Epithelial cell of alveolus of lung (primary cell): ENCODE measurements at places on chromosomes 13 and 19. TPM values are rescaled to one million over a fixed set of nuclear protein-coding genes. Genes with fewer than 3 reads are reported as not detected.

The HCN2 gene
- total RNA-seq, result 1.6 and 2.7 TPM in 2 replicates

The FFAR3 gene
- total RNA-seq, result not detected in 2 replicates

The FCHO1 gene
- total RNA-seq, result 3.0 and 4.3 TPM in 2 replicates

The ZNF575 gene
- total RNA-seq, result 21.8 TPM in 1 of 2 replicates, not detected in the other

The ARHGAP45 gene
- 3.4 and 4.5 TPM in 2 replicates for total RNA-seq

The AMER2 gene
- not detected in 2 replicates for total RNA-seq

The KLC3 gene
- 0.65 TPM in 1 of 2 replicates, not detected in the other for total RNA-seq
